Stimulated activated CD4-positive, alpha-beta T cell treated with anti-CD3 and anti-CD28 coated beads, Interleukin-2, amount 100 ng/mL, for 24 hours (primary cell): ENCODE measurements at places on chromosomes 7 and 10.

DNA sequence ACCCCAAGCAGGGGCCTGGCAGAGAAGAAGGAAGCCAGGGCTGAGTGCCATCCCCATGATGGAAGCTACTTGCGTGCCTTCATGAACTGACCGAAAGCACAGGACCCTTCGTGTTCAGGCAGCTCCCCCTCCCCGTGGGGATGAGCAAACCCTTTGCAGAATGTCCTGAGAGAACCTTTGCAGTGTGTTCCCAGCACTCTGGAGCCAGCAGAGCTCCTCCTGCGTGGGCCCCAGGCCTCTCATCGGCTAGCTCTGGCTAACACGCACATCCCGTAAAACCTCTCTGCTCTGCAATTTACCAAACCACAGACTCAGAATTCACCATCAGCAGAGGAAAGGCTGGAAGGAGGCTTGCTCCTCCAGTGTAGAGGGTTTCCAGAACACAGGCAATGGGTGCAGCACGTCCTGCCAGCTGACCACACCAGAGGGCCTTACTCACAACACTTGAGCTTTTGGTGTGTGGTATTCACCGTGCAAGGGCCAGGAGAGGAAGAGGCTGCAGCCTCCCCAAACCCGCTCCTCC, 3.1 kb downstream of the SH3PXD2A start:
- DNase-seq = no peak

- DNase-seq = peak; percentile 40
Measured at GRCh38 chr10:11678074-11678793, 63.9 kb upstream of the ECHDC3 start.

GRCh38 chr10:5530846-5531557, 6.2 kb downstream of the CALML3 start:
- DNase-seq = no peak

DNA sequence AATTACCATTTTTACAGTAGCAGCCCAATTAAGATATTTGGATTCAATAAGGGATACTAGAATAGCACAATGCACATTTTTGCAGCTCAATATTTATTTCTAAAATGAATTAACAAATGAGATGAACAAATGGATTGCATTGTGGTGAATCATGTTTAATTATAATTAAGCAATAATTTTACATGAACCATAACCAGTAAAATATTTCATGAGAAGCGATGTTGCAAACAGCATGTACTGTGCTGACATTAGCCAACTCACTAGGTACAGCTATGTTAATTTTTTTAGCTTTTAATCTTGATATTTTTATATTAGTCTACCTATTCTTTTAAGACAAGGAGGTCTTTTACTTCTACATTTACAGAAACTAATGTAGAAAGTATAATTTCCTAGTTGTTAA, 399.1 kb upstream of the AKR1E2 start:
- DNase-seq = no peak

DNA sequence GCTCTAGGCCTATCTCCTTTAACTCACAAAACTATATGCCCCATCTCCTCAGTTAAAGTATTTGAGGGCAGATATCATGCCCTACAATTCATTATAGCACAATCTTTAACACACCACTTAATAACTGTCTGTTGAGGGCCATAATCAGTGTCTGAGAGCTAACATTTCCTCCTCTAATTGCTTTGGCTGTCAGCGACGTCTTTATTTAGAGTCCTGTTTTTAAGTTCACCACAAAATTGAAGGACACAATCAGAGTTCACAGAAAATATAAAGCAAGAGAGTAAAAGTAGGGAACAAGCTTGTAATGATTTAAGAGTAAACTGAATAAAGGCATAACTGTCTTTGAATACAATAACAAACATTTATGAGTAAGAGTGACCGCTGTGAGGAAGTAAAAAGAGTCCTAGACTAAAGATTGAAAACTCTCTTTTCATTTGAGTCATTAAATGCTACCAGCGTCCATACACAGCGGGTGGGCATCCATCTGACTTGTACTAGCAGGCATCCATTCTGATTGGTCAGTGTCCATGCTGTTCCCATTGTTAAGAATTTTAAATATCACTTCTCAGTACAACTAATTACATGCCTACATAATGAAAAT, 38.4 kb upstream of the ABCB4 start:
- DNase-seq = no peak

- no peak for DNase-seq
Measured at GRCh38 chr10:29039677-29040189, 249.1 kb upstream of the LYZL1 start.

DNA sequence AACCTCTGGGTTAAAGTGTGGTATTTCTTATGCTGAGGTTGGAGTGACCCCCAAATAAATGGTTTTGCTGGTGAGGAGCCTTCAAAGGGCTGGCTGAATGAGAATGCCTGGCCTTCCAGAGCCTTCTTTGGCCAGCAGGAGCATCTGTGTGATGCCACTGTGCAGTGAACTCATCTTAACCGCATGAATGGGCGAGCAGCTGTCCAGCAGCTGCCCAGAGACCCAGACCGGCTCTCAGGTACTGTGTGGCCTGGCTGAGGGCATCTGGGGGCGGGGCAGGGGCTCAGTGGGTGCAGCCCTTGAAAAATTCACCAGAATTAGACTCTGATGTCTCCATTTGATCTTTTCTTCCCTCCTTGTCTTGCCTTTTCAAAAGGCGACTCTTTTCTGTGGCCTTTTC, 59.0 kb downstream of the SYPL1 start:
- no peak for DNase-seq

DNA sequence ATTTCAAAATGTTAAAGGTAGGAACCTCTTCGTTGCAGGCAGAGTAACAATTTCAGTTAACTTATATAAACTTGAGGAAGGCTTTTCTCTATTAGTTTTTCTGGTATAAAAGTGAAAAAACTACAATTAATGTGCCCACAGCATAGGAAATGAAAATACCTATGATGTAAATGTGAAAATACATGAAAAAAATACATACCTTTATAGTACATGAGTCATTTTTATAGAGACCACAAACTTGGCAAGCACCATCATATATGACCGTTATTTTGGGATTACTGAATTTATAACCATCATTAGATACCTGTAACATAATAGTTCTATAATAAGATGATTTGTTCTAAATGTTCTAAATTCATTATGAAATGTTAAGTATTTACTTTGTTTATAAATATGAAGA, 42.7 kb downstream of the VWDE start:
- no peak for DNase-seq

GRCh38 chr10:99430116-99430450, 341 bp downstream of the GOT1 start:
- DNase-seq = no peak

DNA sequence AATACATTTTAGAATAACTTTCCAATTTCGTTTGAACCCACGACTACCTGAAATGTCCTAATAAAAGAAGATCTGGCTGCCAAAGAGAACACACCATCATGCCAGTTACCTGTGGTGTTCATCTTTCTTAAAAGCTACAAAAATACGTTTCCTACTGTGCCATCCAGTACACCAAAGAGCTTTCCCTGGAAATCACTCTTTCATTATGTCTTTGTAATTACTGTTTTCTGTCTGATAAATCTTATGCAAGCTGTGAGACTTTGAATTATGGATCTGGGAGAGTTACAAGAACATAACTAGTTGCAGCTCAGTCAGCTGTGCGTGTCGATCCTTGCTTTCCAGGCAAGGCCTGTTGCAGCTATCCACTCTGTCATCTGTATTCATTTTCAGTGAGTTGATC, 12.5 kb upstream of the POM121L12 start:
- no peak for DNase-seq

GRCh38 chr7:1459920-1460820, 900 bp upstream of the MICALL2 start:
- no peak for DNase-seq

DNA sequence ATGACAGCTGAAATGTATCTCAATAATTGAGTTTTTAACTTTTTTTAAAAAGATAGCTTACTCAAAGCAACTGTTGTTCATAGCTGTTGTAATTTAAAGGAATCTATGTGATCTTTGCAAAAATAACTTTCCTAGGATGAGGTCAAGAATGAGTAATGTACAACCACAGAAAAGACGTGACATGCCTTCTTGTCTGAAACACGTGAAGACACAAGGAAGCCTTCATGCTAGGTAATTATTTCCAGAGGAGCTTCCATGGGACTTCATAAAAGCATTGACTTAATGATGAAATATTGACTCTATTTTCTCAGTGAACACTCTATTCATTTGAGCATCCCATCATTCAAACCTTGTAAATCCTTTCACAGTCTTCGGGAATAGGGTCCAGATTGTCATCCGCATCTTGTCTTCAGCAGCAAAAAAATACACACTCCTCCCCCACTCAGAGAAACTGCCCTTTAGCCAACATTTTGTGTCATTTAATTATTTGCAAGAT, 528.0 kb downstream of the NRG3 start:
- no peak for DNase-seq

DNA sequence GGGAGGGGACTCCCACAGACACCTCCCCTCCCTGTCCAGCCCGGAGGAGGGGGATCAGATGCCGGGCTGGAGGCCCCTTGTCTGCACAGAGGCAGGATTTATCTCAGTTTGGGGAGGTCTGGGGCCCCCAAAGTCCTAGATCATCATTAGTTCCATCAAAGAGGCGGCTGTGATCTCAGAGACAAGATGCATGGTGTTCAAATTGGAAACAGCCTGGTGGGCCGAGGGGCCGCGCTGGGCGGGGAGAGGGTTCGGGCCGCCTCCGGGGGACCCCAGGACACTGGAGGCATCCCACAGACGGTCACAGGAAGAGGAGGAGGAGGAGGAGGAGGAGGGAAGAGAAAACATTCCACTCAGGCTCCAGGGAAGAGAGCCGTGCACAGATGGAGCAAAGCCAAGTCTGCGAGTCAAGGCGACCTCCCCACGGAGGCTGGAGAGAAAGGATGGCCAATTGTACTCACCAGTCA, 69.5 kb upstream of the CUX1 start:
- no peak for DNase-seq

DNA sequence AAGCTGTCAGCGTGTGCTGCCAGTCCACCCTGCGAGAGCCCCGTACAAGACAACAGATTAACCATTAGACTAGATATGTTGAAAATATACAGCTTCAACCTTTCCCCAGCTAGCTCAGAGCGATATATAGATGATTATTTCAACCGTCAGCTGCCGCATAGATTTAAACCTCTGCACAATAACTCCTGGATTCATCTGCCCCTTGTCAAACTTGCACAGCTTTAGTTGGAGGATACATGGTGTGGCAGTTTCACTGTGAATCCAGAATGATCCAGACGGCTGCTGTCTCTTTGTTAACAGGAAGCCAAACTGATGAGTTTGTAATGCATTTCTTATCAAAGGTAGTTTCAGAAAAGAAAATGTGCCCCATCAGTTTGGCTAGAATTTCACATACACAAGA, 659.7 kb downstream of the KCNMA1 start:
- DNase-seq = no peak

DNA sequence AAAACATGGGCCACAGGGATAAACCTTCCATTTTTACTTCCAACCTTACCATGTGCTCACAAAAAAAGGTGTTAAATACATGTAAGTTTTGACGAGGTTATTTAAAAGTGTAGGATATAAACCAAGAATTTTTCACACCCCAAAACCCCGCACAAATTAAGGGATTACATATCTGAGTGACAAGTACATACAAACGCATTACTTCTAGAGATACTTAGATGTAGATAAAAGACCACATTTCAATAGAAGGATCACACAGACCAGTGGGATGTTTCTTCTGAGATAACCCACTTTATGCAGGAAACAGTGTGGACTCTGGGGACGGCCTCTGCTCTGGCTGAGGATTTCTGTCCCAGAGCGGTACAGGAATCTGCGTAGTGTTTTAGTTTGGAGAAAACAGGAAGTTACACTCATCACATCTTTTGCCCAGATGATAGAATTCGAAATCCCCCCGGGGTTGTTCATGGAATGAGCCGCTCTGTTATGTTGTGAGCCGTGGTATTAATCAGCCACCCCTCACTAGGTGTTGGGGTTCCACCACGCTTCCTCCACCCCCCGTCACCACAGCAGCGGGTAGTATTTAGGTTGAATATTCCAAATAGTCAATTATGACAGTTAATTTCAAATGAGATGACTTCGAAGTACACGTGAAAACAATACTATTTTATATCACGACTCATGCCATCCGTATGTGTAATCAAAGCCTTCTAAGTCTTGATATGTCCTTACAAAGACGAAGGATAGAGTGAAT, 1.3 kb upstream of the CUL1 start:
- peak; percentile 74 for DNase-seq

- DNase-seq = peak; percentile 19
Measured at GRCh38 chr7:96285579-96285978, 36.3 kb downstream of the SLC25A13 start.

- no peak for DNase-seq
Measured at GRCh38 chr10:126205486-126206205, 182.6 kb downstream of the ADAM12 start.
